Peyer's patch (tissue), 4 donors: ENCODE measurements at places on chromosomes 11 and 22.

- no peak for DNase-seq
These were observed 66.8 kb downstream of the FEZ1 start for GRCh38 chr11:125429174-125429707.

DNA sequence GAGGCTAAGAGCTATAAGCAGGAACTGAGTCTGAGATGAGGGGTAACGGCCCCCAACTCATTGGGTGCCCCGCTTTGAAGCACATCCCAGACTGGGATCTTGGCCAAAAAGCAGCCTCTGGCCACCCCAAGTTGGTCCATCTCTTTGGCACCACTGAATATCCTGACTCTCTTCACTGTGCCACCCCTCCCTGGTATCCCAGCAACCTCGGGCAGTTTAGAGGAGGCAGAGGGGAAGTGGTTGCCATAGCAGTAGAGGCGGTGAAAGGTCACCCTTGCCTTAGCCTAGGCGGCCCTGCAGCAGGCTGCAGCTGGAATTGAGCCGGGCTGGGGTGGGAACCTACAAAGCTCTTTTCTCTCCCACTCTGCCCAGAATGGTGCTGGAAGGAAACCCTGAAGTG lies 1.1 kb downstream of the PELI3 start:
- DNase-seq, result no peak

DNA sequence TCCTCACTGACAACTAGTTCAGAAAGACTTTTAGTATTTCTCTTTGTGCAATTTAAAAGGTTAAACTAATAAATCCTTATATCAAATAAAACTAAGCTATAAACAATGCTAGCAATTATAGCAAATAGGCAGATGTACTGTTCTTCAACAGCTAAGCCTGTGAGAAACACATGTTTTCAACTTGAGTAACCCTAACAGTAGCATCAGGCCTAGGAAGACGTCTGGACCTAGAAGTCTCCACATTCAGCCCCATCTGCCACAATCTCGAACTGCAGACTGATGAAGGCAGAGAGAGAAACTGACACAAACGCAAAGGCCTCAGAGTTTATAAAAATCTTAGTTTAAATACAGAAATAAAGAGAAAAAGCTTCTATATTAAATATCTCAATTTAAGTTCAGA lies 2.5 kb downstream of the ST13 start:
- no peak for DNase-seq

DNA sequence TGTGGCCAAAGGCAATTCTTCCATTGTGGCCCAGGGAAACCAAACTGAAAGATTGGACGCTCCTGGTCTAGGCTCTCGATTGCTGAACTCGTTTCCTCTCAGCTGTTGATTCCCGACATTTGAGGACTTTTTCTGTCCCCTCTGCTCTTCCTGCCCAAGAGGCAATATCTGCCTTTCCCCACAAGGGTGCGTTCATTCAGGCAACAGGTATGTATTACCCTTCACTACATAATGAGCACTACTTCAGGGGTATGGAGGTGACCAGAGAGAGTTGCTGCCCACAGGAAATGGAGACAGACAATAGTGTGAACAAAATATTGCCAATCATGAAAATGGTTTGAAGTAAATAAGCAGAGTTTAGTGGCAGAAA lies 8.2 kb downstream of the PTH start:
- DNase-seq, result no peak

GRCh38 chr11:72405009-72405408 lies 29.3 kb downstream of the CLPB start:
- no peak for DNase-seq

DNA sequence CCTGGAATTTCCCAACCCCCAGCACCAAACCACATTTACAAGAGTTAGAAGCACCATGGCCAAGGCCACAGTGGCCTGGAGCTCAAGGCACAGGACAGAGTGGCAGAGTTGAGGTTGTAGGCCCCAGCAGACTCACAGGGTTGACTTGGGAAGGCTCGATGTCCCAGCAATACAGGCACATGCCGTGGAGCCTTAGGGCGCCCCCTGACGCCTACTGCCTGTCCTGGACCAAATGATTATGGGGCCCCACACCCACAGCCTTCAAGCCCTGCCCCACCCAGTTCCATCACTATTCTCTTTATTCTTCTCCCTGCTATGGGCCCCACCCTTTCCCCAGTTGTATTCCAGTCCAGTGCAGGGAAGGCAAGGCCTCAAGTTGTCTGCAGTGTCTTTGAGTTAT lies at the start of gene CCDC179:
Gene CCDC179 (minus strand): TSS at position 234 of the 400 bp plus-strand sequence. CDS start 53 bp downstream, at position 181.
- DNase-seq, result no peak

- peak; percentile 83 for DNase-seq
These were observed 15.8 kb downstream of the ABTB2 start for GRCh38 chr11:34341931-34342533.

DNA sequence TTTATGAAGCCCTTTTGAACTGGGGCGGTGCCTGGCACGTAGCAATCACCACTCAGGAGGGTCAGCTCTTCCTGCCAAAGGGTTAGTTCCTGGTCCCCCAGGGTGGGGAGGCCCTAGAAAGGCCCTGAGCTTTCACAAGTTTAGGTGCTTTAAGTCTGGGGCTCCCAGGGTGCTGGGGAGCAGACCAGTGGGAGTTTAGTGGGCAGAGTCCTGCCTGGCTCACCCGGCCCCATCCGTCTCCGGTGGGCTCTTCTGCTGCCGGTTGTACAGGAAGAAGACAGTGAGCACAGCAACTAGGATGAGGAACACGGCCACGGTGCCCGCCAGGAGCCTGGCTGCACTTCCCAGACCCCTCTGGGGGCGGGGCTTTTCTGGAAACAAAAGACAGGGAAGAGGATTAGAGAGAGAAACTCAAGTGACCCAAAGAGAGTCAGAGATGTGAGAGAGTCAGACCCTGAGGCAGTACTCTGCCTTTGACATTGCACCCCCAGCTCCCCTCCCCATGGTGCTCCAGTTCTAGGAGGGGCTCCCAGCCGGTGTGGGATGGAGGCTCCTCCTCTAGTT lies 89.3 kb downstream of the NECTIN1 start:
- DNase-seq, result no peak

DNA sequence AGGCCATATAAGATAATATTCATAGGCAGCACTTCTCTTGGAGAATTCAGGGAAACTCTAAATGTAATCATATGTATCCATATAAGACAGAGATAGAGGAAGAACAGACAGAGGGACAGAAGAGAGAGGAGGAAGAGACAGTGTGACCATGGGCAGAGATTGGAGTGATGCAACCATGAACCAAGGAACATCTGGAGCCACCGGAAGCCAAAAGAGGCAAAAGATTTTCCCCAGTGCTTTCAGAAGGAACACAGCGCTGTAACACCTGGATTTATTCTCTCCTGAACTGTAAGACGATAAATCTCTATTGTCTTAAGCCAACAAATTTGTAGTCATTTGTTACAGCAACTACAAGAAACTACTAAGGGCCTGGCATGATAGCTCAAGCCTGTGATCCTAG lies 57.7 kb downstream of the GAB2 start:
- DNase-seq, result no peak

GRCh38 chr11:73760135-73760678 lies 667 bp downstream of the RAB6A start:
- DNase-seq, result peak; percentile 57

DNA sequence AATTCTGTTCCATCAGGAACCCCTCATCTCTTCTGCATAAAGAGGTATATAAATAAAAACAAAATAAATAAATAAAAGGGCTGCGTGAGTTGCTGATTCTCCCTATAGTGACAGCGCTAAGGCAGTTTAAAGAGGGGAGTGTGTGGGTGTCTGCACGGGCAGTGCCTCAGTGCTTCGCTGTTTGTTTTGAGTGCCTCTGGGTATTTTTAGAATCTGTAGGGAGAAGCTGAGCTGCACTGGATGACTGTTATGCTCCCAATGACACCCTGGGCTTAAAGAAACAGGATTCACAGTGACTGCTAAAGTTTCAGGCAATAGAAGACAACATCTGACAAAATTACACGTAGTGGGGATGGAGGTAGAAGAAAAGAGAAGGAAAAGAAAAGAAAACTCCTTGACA lies 38.8 kb downstream of the SLC1A2 start:
- no peak for DNase-seq

DNA sequence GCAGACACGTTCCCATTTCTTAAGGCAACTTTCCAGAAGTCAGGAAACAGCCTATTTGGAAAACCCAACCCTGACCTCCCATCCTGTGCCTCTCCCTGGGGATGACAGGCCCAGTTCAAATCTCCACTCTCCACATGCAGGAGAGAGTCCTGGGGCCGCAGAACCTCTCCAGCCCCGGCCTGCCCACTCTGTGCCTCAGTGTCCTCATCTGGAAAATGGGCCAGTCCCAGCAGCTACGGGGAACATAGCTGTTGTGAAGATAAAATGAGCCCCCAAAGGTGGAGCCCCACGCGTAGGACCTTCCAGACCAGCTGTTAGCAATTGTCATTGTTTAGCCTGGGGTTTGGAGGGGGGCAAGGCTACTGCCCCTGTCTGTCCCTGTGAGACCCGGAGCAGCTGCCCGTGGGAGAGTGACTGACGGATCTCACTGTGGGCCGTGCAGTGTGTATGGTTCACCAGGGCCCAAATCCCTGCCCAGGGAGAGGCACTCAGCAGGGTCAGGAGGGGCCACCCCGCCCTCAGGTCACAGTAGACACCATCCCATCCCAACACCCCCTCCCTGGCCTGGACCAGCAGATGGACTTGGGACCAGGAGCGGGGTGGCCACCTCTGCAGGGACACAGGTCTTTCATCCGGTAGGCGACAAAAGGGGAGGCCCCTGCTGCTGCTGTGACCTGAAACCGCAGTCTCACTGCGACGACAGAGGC lies 145.9 kb downstream of the CTTN start:
- DNase-seq, result no peak
